Stimulated activated CD4-positive, alpha-beta T cell treated with anti-CD3 and anti-CD28 coated beads, Interleukin-1b, Interleukin-23, amount 100 ng/mL, for 48 hours (primary cell): ENCODE measurements at places on chromosomes 2 and 18.
A peak's percentile ranks its signal among the peaks of the same experiment; 100 is the strongest.

DNA sequence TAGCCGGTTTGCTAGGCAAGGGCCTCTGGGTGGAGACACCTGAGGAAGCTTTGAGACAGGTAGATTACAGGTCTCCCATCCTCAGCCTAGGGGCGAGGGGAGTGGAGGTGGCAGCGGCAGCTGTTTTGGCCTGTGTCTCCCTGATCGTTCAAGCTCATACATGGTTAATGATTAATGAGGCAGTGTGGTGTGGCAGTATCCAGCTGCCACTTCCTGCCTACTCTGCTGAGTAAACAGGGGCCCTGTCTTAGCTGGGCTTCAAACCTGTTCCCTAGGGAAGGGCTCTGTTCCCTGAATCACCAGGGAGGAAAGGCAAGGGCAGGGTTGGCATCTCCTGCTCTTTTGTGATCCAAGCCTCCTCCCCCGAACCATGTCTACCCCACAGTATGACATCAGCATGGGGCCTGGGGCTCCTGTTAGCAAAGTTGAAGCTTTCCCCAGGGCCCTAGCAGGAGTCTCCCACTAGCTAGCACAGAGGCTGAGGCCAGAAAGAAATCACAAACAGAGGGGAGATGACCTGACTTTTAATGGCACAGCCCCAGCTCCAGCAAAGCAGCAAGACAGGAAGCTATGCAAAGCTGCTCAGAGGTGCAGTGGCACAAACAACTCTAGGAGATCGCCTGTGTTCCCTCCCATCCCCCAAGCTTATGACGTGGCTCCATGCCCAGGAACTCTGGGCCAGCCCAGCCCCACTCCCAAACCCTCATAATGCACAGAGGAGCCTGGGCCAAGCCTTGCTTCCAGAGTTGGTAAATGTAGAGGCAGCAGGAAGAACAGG, 3.7 kb upstream of the TUBA4B start:
- peak; percentile 37 for DNase-seq

- DNase-seq: peak; percentile 17
Observed at GRCh38 chr2:147288131-147288530, 556.7 kb upstream of the ACVR2A start.

DNA sequence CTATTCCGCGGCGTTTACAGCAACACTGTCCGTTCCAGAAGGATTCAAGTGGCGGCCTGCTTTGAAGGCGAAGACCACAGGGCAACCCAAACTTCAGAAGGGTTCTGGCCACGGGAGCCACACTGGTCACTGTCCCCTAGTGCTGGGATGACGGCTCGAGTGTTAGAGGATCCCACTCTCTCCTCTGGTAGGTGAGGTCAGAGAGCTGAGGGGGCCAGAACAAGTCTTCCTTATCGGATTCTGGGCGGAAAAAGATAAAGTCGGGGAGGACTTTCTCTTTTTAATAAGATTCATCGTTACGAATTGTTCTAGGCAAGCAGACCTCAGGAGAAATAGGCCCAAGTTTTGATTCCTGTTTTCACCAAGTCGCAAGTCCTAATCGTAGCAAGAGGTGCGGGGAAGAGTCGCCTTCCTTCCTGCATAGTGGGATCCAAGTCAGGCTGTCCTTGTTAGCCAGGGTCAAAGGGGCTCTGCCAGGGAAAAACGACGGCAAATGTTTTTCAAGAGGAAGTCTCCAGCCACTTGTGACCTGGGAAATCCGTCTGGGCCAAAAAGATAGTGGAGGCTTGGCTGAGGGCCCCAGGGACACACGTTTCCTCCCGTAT, 864 bp upstream of the MYL12A start:
- DNase-seq: peak; percentile 12

GRCh38 chr2:88857951-88858411, 166.5 kb downstream of the RPIA start:
- no peak for DNase-seq

- no peak for DNase-seq
Observed at GRCh38 chr2:67904566-67904965, 158.2 kb downstream of the C1D start.

DNA sequence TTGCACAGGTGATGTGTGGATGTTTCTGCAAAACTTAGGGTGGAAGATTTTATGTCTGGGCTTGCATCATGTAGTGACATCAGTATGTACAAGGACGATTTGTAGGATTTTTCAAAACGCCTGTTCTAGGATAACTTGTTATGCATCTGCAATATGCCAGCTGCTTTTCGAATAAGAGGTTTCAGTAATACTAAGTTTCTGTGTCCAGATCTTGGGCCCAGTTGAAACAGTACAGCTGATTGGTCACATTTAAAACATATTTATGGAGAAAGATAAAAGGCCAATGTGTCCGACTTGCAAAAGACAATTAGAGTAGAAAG, 1.2 kb downstream of the PTPN4 start:
- DNase-seq: no peak

DNA sequence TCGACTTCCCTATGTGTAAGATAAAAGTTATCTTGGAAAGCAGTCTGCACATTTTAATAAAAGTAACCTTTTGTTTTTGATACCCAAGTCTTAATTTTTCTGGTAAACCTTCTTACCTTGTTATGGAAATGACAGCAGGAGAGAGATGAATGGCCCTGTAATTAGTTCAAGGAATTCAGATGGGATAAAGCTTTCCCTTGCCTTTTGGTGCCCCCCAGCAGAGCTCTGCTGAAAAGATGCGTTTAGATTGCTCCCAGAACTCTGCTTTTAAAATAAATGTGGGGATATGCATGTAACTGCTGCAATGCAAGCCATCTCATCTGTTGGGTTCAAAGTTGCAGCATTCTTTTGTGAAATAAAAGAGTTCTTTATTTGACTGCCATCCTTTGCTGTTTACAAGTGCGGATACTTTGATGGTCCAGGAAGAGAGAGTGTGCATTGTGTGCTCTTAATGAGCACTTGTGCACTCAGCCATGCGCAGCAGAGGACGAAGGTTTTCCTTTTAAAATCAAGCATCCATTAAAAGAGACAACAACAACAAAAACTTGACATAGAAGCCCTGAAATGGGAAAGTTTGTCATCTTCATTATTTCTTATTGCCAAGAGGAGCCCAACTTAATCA, 176.7 kb upstream of the ST6GAL2 start:
- no peak for DNase-seq

GRCh38 chr2:10141736-10142639, 19.4 kb downstream of the RRM2 start:
- no peak for DNase-seq

DNA sequence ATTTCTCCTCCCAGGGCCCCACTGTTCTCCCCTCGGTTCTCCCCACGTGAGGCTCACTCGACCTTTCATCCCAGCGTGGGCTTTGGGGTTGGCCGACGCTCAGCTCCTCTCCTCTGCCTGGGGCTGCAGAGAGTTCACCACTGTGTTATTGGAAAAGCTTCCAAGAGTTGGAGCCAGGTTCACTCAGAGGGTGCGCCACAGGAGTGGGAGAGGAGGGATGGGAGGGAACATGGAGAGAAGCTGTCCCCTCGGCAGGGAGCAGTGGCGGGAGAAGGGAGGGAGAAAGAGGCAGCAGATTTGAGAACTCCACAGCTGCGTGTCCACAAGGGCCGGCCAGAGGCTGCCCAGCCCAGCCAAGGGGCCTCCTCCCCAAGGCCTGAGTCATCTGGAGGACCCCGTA, 197.1 kb upstream of the SMAD2 start:
- DNase-seq: no peak

- DNase-seq: no peak
Observed at GRCh38 chr18:69265656-69266055, 135.0 kb upstream of the DOK6 start.

DNA sequence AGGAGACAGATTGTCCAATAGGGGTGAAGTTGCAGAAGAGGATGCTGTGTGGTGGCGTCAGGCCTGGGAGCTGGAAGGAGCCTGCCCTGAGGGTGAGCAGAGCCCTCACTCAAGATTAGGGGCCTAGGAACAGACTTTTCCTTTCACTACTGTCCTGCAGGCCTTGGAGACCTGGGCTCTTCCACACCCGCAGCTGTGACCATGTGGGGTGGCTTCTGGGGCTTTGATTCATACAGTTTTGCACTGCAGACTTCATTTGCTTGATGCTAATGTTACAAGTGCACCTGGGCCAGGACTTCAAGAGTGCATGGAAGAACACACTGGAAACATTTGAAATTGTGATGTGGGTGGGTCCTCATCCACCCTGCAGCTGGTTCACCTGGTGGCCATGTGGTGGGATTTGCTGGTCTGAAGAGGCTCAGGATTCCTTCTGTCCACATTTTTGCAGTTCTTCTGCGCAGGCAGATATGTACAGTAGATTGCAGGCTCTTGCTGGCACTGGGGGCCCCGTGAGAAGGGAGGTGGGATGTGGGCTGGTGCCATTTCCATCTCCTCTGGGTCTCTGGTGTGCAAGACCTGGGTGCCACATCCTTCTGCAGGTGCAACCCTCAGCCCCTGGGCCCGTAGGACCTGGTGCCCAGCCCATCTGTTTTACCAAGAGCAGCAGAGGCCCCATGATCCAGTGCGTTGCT, 9.9 kb downstream of the GLI2 start:
- no peak for DNase-seq

DNA sequence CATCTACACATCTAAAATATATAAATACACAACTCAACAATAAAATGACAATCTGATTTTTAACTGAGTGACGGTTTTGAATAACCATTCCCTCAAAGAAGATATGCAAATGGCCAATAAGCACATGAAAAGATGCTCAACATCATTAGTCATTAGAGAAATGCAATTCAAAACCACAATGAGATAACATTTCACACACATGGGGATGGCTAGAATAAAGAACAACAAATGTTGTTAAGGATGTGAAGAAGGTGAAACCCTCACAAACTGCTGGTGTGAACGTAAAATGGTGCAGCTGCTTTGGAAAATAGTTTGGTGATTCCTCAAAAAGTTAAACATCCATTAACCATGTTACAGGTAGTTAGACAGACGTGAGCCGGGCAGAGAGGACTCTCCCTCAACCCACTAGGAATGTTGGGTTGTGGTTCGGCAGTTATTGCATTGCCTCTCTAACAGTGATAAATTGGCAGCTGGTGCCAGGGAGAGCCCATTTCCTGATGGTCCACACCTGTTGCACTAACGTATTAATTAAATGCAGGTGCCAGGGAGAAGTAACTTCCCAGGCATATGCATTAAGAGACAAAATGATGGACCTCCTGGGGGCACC, 22.3 kb upstream of the DUSP2 start:
- DNase-seq: no peak

DNA sequence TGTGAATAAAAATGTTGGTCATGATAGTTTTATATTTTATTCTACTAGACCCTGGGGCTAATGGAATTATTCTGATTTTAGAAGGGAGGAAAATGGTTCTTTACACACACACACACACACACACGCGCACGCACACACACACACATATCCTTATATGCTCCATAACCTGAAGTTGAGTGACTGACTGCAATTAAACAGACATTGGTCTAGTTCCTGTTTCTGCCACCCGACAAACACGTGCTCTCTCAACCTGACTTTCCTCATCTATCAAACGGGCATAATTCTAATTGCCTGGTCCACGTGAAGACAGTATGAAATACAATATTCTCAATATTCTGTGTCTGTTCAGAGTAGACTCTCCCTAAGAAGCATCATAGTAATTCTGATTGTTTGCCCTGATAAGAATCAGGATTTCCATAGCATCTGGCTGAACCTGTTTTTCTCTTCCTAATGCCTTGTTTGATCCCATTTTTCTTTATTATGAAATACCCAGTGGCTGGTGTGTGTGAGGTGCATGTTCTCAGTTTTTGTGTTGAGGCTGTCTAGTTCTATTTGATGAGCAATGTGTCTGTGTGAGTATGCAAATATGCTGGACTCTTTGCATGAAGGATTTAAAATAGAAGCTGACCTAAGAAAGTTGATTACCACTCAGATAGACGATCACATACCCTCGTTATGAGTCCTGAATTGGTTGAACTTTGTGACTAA, 51.0 kb downstream of the SETBP1 start:
- no peak for DNase-seq

GRCh38 chr18:78903436-78904178, 76.0 kb upstream of the SALL3 start:
- no peak for DNase-seq

GRCh38 chr2:190685333-190685732, 36.5 kb downstream of the NAB1 start:
- DNase-seq: no peak

DNA sequence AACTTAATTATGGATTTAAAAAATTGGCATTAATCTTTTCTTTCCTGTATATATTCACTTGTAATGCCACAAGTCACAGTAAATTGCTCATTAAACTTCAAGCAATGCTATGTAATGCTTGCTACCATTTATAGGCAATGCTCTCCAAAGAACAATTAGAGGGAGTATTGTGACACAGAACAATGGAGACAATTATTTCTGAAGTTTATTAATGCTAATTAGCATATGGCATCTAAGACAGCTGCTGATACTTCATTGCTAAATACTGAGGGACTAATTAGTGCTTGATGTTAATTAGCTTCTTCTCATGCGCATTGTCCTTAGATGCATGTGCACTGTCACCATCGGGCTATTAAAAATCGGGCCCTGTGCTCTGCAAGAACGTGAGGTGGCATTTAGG, 1012.8 kb downstream of the SOCS6 start:
- no peak for DNase-seq

- no peak for DNase-seq
Observed at GRCh38 chr2:102159295-102159694, 16.7 kb downstream of the IL1R1 start.

GRCh38 chr18:44855681-44856080, 175.0 kb downstream of the SETBP1 start:
- DNase-seq: no peak

GRCh38 chr18:24878289-24878688, 417.9 kb downstream of the HRH4 start:
- no peak for DNase-seq

DNA sequence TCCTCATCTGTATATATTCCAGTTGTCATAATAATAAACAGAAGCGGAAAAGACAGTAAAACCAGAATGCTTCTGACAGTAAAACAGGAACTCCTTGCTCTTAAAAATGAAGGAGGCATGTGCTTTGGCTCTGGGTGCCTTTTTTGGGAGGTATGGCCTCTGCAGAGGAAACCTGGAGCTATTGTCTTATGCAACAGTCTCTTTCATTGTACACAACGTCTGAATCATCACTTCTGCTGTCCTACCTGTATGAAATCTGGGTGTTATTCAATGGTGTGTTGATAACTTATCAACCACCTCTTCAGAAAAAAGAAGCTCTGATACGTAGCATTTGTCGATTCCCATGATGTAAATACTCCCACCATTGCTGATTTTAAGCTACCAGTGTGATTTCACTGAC, 64.8 kb downstream of the CDCA7 start:
- no peak for DNase-seq

DNA sequence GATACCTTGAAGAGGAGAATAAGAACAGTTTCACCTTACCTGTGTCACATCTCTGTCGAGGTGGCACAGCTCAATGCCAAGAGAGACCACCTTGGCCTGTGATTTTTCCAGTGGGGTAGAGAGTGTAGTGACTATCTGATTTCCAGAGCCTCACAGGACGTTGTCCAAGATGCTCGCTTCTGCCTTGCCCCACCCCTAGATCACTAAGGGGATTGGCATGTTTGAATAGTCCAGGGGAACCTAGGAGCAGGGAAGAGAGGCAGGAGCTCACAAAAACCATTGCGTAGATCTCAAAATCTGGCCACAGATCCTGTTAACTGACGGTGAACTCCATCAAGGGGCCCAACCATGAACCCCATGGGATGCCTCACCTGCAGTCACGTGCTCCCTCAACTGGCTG, 24.2 kb downstream of the TMEM178A start:
- no peak for DNase-seq
